ENCODE measurements at places on chromosomes 11 and 22.

- DNase-seq = no peak
These were observed 1030.4 kb upstream of the CNTN5 start for GRCh38 chr11:97990162-97990920.

DNA sequence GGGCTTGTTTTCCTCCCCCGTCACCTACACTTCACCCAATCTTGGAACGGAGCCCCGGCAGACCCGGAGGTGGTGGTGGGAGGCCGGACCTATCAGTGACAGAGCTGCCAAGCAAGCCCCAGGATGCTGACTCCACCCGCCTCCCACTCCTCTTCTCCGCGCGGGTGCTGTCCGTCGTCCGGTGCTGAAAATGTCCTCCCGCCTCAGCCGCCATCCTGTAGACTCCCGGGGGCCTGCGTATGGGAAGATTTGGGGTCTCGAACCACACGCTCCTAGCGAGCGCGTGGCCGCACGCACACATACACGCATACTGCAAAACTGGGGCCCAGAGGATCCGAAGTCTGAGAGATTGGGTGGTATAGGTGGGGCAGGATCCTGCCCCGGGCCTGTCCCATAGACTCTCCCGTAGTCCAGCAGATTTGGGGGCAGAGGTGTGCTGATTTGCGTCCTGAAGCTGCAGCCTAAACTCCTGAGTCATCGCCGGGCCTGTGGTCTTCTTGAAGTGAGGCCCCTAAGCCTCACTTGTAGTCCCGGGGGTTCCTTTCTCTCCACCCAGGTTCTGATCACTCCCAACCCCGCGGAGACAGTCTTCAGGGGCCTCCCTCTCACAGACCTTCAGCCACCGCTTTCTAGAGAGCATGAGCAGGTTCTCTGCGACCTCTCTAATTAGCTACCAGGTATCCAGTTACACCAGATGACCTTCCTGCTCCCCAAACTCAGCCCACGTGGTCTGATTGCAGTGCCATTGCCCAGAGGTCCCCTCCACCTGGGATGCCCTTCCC is 796 bp upstream of the YIF1A start:
- DNase-seq = peak; percentile 42

DNA sequence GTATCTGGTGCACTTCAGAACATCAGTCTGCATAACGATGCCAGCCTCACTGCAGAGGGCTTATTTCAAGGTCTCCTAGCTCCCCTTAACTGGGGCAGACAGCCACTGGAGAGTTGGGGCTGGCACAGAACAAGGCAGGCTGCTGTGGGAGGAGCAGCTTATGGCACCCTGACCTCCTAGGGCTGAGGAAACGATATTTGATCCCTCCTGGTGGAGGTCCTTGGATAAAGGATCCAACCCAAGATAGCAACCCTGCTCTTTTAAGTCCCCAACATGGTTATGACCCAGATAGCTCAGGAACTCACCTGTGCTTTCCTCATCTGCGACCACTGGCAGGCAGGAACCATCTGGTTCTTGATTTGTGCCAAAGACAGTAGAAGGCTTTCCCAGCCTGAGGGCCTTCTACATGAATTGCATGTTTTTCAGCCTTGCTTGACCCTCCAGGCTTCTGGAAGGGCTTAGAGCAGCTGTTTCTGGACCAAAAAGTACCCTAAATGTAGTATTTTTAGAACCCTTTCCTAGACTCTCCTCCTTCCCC is 2.8 kb downstream of the TMEM109 start:
- DNase-seq = no peak

- DNase-seq = no peak
These were observed 402.3 kb downstream of the BRD1 start for GRCh38 chr22:49425356-49425755.

DNA sequence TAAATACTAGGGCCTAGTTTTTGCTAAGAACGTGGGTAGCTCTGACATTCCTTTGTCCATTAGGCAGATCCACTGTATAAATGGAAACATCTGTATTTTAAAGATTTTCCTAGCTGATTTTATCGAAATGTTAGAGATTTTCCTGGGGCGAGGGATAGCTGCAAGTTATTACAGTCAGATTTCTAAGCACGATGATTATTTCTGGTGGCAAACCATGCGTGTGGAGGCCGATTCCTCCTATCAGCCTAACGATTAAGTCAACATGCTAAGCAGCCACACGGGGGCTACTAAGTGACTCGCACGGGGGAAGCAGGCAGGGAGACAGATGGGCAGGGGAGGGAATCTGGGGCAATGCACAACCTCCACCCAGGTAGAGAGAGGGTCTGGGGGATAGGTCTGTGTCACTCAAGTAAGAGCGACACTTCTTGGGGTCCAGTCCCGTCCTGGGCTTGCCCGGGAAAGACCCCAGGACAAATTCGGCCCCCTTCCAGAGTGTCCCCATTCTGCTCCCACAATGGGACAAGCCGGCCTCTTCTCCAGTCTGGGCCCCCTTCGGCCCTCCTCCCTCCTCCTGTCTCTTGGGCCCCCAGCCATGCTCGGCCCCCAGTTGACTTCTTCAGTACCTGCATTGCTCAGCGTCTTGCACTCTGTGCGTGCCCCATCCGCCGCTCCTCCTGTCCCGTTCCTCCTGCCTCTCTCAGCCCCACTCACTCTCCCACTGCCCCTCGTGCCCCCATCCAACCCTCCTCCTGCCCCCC is 571 bp downstream of the C11orf24 start:
- DNase-seq = peak; percentile 27

DNA sequence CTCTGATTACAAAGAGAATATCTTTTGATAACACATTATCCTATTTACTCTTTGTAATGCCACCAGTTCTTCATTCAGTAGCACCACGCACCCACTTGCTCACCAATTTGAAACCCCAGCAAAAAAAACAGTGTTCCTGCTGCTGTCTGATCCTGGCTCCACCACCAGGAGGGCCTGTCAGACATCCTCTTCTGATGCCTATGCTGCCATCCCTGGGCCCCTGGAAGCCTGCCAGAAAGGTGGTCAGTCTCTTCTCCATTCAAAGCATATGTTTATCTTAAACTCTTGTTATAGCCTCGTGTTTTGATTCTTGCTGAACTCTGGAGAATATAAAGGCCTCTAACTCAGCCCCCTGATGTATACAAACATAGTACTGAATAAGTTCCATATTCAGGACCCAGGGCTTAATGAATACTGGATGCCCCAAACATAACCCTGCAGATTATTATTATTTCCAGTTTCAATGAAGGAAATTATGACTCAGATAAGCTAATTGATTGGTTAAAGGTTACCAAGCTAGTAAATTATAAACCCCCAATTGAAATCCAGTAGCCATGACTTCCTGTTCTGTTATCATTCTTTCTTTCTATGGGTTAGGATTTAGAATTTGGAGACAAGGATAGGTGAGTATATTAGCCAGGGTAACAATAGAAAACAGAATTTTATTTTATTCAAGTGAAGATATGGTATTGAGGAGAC is 116.7 kb downstream of the NTM start:
- no peak for DNase-seq

GRCh38 chr11:1303126-1303821 is 6.2 kb downstream of the TOLLIP start:
- no peak for DNase-seq

DNA sequence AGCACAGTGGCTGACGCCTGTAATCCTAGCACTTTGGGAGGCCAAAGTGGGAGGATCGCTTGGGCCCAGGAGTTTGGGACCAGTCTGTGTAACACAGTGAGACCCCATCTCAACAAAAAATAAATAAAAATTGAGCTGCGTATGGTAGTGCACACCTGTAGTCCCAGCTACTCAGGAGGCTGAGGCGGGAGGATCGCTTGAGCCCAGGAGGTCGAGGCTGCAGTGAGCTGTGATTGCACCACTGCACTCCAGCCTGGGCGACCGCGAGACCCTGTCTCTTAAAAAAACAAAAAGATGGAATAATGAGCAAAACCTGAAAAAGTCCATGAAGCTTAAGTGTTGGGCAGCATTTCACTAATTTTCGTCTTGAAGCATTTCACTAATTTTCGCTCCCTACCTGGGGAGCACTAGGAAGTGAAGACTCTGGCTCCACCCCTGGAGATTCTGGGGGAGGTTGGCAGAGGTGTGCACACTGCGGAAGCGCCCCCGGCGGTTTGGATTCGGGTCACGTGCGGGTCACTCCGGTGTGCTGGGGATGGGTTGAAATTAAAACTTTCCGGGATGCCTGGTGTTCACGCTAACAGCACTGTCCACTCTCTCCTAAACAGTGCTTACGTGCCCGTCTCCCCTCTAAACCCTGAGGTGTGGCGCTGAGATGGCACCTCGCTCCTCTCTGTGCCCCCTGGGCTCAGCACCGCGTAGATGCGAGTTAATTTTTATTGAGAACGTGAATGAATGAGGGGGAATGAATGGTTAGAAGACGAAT is 906 bp upstream of the NAA40 start:
- no peak for DNase-seq

DNA sequence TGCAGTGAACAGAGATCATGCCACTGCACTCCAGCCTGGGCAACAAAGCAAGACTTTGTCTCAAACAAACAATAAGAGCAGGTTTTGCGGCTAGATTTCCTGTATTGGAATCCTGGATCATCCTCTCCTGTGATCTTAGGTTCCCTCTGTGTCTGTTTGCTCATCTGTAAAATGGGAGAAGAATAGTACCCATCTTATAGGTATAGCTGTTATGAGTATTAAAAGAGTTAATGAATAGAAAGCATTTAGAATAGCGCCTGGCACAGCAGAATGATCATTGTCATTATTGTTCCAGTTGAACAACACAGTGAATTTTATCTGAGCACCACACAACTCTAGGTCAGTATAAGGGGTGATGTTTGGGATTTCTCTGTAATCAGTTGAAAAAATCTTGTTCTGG is 10.8 kb downstream of the MARK2 start:
- no peak for DNase-seq

GRCh38 chr11:115918576-115918975 is 414.4 kb upstream of the CADM1 start:
- no peak for DNase-seq

DNA sequence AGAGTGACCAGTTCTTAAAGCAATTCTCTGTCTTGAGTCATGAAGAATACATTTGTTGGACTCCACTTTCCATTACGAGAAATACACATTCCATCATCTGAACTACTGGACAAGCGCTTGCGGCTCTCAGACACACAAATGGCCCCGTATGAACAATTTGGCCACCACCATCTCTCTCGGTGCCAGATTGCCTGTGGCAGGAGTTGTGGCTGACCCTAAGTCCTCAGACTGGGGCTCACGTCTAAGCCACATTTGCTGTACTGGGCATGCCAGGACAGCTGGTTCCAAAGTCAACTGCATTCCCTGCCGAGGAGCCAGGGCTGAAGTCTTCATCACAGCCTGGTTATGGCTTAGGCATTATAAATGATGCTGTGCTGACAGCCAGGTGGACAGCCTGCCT is 227.5 kb downstream of the MIAT start:
- no peak for DNase-seq

DNA sequence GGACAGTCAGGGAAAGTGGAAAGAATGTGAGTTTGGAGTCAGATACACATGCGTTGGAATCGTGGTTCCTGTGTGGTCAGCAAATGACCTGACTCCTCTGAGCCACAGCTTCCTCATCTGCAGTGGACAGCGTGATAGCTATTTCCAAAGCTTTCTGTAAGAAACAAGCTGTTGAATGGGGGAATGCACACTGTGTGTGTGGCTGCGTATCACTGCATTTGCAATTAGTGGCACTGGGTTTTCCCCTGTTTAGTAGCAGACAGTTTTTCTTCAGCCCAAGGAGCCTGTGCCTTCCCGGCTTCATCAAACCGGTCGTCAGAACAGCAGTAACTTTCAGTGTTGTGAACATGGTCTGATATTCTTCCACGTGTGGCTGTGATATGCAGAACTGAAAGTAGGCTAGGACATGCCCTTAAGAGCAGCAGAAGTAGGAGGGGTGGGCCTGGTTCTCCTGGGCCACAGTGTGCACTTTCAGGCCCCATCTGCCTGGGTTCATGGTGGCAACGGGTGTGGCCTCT is 121.5 kb downstream of the RRAS2 start:
- no peak for DNase-seq

- peak; percentile 24 for DNase-seq
These were observed 22.7 kb downstream of the YPEL1 start for GRCh38 chr22:21712751-21713427.

DNA sequence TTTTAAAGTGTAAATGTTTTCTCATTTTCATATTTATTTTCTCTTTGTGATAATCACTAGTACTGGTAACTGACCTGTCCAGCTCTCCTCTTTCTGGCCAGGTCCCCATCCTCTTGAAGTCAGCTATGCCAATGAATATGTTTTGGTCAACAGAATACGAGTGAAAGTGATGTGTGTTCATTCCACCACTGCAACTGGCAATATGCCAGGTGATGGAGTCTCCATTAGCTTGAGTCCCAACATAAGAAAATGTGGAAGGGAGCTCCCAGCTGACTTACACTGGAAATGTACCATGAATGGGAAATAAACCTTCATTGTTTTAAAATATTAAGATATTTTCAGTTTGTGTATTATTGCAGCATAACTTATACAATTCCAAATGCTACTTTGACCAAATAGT is 75.8 kb downstream of the CCDC34 start:
- DNase-seq = no peak

GRCh38 chr11:68074584-68075352 is 35.9 kb downstream of the TCIRG1 start:
- DNase-seq = no peak

GRCh38 chr11:95070471-95070870 is 3.8 kb downstream of the SRSF8 start:
- DNase-seq = no peak

GRCh38 chr11:69636512-69637197 is 4.3 kb upstream of the CCND1 start:
- DNase-seq = no peak

DNA sequence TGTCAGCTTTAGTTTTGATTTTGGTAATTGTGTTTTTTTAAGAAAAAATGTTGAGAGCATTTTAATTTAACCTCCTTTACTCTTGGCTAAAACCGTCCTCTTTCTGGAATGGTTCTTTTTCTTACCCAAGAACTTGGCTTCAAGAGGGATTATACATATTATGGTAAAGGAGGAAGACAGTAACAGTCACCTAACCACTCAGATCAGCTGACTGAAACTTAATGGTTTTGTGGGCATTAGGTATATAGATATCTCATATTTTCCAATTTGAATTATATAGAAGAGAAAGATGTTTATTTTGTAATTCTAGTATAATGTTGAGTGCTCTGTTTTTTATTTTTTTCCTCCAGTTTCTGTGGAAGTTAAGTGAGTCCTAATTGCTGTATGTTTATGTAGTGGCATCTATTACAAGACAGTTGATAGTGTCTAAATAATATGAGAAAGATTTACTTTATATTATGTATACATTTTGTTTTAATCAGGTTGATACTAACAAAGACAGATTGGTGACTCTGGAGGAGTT is 36.6 kb upstream of the NCR3LG1 start:
- DNase-seq = no peak

GRCh38 chr11:85740481-85741400 is 54.7 kb upstream of the CCDC89 start:
- no peak for DNase-seq

DNA sequence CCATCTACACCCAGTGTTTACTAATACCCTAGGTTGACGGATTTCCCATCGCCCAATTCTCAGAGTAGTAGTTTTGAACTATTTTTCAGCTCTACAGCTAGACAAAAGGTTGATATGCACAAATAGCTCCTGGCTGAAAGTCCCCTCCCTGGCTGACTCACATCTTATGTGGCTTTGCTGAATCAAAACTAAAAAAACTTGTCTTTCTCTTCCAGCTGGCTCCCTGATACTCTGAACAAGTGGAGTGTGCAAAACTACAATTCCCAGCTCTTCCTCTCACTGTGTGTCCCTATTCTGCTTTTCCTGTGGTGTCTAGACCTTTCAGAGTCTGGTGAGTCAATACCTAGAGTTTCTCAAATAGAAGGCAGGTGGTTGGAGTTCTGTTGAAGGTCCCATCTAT is 12.7 kb upstream of the LARGE1 start:
- DNase-seq = no peak

- no peak for DNase-seq
These were observed 13.8 kb downstream of the LIF start for GRCh38 chr22:30232716-30233218.

Measured in stimulated activated CD8-positive, alpha-beta memory T cell treated with anti-CD3 and anti-CD28 coated beads, Interleukin-15, amount 100 ng/mL, for 1 hour (primary cell).